ENCODE measurements at places on chromosomes 13 and 19.
A peak's percentile ranks its signal among the peaks of the same experiment; 100 is the strongest.

DNA sequence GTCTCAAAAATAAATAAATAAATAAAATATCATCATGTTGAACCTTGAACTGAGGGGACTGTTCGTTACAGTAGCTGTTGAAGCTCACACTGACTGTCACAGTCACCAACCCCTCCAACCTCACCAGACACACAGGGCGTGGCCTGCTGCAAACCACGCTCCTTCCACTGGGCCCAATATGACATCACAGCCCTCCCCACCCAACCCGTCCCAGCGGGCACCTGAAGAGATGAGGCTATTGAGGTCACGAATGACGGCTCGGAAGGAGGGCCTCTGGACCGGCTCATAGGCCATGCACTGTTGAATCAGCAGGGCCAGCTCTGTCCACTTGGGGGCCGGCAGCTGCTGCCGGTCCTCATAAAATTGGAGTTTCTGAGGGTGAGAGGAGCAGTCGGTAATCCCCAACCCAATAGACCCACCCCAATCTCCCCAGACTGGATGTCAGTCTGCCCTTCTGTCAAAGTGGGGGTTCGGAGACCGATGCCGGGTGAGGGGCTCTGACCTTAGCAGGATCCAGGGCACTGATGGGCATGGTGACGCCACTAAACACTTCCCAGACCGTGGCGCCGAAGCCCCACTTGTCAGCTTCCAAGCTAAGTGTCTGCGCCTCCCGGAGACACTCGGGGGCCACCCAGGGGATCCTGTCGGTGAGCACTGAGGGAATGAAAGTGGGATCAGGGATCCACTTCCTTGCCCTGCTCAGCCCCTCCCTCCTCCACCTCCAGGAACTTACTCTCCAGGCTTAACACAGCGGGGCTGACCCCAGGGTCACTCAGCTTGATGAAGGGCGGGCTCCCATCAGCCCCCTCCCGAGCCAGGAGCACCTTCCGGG is 13.2 kb downstream of the JAK3 start:
- no peak for DNase-seq

DNA sequence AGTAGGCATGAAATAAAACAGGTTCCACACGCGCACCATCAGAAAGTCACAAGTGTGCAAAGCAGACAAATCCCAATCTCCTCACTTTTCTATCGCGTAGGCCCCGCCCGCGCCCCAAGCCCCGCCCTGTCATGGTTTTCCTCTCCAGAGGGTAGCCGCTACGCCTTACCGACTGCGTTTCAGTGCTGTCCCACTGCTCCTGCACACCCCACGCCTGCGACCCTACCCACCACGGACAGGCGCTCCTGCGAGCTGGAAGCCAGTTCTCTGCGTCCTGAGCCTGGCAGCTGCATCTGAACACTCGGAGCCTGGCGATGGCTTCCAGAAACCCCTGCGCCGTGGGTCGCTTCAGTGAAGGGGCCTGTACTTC is 379 bp upstream of the ZNF470 start:
- DNase-seq: no peak

- peak; percentile 83 for DNase-seq
Observed at GRCh38 chr13:27172495-27172842, 858 bp upstream of the USP12 start.

- no peak for DNase-seq
Observed at GRCh38 chr13:82330499-82330898, 1551.8 kb downstream of the SLITRK1 start.

- DNase-seq: no peak
Observed at GRCh38 chr19:13090511-13091231, 12.0 kb downstream of the LYL1 start.
